ENCODE measurements at places on chromosomes 6 and 20.

DNA sequence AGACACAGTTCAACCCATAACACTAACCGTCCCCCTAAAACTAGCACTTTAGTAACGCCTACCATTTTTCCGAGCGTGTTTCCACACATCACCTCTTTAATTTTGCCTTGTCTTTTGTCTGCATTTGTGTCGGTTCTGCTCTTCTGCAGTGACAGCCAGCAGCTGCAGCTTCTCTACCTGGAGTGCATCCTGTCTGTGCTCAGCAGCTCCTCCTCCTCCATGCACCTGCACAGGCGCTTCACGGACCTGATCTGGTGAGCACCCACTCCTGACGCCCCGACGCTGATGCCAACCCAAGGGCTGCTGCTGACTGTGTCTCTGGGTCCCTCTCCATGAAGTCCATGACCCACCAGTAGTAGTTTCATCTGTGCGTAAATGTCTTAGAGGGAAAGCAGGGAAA, 35.4 kb upstream of the PBOV1 start:
- DNase-seq, result no peak

GRCh38 chr6:108557494-108558371, 3.0 kb upstream of the FOXO3 start:
- peak; percentile 96 for DNase-seq

DNA sequence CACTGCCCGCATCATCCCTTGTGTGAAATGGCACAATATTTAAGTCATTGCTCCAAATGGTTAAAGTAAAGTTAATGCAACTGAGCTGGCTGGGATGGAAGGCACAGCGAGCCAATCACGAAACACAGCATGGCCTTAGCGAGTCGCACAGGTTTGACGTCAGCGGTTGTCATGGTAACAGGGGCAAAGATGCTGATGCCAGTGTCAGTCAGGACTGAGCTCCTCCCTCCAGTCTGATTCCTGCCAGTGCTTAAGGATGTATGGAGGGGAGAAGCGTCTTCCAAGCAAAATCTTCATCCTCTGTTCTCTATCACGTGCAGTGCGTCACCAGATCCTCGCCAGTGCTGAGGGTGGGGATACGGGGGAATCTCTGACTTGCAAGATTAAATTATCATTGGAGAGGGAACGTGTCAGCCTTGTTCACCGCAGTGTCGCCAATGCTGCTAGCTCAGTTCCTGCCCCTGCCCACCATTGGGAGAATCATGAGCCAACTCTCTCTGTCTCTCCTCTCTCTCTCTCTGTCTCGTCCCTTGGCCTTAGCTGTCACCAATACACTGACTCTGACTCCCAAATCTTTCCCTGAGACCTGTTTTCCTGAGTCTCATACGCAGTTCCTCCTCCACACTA, 24.5 kb downstream of the TSPYL4 start:
- peak; percentile 71 for DNase-seq

DNA sequence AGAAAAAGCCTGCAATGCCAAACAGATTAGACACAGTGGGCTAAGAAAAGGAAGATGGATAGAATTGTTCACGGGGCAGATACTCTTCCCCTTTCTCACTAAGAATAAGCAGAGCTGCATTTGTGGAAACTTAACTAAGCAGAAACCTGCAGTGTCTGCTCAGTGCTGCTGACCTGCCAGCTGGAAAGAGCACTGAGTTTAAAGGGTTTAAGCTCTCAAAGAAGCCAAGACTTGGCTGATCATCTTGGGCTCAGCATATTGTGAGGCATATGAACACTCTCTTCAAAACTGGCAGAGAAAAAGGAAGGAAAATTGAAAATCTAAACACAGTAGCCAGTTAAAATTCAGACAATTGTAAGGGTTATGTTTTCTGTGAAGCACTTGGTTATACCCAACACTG, 711.1 kb upstream of the EPHA7 start:
- peak; percentile 0 for DNase-seq

DNA sequence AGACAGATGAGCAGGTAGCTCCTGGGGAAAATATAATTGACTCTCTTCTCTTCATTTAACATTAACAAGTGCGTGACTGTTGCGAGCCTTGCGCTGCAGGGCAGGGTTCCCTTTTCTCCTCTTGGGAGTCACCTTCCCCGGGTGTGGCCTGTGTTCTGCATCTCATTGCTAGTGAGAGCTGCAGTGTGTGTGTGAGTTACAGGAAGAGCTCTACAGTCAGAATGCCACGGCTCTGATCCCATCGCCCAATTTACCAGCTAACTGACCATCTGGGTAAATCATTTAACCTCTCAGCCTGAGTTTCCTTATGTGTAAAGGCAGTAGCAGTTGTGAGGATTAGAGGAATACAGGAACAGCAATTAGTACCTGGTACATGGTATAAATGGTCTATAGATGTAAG, 106.8 kb upstream of the NUP153 start:
- no peak for DNase-seq

DNA sequence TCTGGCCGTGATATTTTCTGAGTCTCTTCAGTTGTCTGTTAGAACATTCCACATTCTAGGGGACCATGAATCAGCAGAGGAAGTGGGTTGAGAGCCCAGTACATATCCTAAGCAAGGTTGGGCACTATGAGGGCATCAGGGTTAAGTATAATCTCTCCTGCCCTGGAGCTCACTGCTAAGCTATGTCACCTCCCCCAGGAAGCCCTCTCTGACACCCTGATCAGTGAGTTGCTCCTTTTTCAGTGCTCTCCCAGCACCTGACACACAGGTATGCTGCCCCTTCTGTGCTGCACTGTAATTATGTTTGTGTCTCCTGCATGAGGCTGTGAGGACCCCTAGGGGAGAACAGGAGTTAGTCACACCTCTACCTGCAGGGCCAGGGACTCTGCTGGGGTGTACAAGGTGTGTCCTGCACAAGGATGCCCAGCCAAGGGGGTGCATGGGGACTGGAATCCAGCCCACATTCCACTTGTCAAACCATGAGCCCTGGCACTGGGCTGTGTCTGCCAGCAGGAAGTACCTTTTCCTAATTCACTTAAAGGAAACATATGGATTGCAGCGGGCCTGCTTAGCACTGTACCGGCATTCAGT, 3.9 kb downstream of the RAB44 start:
- peak; percentile 66 for DNase-seq

GRCh38 chr20:5511930-5512329, 195.2 kb upstream of the PROKR2 start:
- no peak for DNase-seq

- DNase-seq, result peak; percentile 12
Measured at GRCh38 chr6:169622618-169623017, 79.2 kb downstream of the WDR27 start.

DNA sequence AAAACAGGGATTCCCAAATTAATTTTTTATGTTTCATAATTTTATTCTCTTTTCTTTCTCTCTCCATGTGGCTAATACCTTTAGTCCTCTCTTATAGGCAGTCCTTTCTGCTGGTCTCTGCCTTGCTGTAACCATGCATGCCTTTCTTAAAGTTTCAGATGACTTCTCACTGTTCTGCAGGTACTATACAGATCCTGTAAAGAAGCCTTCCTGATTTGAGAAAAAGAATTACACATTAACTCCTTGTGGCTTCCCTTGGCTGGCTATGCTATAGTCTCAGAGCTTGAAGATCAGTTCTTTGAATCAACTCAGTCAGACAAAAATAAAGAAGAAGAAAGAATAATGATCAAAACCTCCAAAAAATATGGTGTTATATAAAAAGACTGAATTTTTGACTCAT, 7.3 kb upstream of the GPR63 start:
- DNase-seq, result no peak

DNA sequence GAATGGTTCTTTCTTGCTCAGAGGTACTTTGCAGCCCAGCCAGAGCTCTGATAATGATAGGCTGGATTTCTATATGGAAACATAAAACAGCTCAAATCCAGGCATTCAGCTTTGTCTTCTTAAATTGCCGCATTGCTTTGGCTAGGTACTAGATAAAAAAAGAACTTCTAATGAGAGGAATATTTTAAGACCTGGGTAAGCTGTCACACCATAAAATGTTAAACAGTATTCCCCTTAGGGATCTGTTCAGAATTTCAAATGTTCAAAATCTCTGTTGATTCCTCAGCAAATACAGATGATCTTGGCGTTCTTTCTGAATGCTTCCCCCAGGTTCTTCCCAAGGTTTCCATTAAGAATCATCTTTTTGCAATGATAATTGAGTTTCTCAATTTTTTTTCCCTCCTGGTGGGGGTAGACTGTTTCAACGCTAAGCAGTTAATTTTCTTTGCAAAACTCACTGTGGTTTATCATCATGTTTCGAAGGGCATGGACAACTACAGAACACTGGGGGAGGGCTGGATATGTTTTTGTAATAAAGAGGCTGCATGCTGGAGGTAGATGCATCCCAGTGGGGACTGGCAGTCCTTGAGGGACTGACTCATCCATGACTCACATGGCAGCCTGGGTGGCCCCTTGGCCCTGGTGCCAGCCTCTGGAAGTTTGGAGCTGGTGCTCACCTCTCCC, 31.0 kb downstream of the TIAM2 start:
- DNase-seq, result no peak

DNA sequence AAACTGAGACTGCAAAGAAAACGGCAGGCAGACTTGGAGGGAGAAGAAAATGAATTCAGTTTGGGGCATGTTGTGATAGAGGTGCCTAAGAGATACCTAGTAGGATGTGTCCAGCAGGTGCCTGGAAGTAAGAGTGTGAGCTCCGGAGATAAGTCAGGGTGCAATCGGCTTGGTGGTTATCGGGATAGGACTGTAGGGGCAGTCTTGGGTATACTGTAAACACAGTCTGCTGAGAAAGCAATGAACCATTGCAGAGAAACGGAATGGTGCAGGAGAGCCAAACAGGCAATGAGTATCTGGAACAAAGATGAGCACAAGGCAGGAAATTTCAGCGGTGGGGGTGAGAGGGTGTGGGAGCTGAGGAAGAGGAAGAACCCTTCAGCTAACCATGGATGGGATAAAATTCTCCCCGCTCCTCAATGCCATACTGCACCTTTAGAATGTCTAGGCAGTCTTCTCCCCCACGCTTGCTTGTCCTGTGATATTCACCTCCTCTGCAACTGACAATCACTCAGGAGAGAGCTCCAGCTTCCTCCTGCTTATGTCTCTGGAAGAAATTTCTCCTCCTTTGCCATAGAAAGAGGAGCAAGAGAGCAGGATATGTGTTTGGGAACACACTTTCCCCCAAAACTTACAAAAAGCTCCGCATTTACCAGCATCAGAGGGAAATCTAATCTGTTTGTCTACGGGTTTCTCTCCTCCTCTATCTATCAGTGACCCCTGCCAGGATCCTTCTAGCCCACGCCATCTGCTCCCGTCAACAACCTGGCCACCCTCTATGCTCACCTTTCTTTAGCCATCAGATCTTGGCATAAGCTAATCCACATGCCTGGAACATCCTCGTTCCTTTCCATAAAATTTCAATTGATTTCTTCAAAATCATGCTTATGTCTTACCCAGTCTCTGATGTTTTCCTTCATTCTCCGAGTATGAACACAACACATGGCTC, 381.7 kb upstream of the JARID2 start:
- peak; percentile 55 for DNase-seq

- no peak for DNase-seq
Measured at GRCh38 chr6:24426729-24427446, 24.2 kb downstream of the MRS2 start.

DNA sequence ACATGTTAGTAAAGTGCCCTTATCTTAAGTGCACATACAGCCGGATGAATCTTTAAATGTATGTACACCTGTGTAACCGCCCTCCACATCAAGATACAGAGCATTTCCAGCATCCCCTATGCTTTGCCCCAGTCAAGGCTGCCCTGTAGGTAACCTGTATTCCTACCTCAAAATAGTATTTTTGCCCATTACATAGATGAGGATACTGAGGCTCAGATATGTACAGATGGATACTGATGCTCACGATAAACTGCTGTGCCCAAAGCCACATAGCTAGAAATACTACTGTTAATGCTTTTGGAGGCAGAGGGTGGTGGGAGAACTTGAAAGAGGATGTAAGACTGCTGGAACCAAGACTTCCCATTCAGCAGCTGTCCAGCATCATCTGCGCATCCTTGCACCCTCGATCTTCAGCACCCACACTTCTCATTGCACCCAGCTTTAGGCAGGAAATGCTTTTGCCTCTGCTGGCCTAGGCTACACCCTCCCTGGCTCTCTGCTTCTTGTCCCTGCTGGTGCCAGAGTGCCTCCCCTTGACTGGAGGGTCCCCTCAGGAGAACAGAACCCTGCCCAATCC, 27.0 kb upstream of the ZFAND3 start:
- DNase-seq, result no peak

DNA sequence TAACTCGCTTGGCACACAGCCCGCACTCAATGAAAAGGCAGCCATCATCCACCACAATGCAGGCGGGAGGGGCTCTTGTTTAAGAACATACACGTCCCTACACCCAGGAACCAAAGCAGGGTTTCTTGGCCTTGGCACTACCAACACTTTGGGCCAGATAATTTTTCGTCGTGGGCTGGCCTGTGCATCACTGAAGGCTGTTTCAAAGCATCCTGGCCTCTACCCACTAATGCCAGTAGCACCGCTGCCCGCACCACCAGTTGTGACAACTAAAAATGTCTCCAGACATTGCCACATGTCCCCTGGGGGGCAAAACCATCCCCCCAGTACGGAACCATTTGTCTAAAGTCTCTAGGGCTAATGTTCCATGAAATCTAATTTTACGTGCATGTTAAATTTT, 13.0 kb downstream of the UQCC2 start:
- DNase-seq, result no peak

GRCh38 chr6:14386668-14387067, 269.1 kb downstream of the CD83 start:
- no peak for DNase-seq

GRCh38 chr6:136655239-136656014, 105.2 kb upstream of the MAP7 start:
- DNase-seq, result no peak

GRCh38 chr20:41078329-41078728, 49.7 kb downstream of the TOP1 start:
- DNase-seq, result peak; percentile 33

GRCh38 chr20:62352402-62353288, 14.5 kb downstream of the LAMA5 start:
- DNase-seq, result no peak

DNA sequence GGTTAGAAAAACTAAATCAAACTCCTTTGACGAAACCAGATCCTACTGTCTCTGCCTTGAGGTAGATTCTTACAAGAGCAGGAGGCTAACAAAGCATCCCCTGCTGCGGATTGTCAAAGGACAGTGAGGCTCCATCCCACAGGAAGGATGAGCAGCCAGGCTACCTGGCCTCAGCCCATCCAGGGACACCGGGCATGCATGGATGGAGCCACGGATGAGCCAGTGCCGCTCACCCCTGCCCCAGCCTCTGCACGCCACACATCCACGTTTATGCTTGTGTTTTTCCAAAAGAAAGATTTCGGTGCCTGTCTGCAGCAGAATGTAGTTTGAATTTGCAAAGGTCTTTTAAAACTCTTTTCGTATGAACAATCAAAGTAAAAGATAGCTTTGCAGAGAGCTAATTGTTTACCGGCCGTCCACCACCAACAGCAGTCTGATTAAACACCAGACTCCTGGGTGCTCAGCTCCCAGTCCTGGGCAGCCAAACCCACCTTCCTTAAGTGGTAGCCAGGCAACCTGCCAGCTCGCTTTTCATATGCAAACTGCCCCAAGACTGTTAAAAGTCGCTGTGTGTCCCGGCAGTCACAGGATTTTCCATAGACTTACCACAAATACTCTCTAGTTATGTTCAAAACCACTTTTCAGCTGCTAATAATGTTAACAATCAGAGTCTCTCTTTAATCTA, 999 bp downstream of the THBS2 start:
- peak; percentile 79 for DNase-seq
